ENCODE measurements at places on chromosomes 16 and 17.

DNA sequence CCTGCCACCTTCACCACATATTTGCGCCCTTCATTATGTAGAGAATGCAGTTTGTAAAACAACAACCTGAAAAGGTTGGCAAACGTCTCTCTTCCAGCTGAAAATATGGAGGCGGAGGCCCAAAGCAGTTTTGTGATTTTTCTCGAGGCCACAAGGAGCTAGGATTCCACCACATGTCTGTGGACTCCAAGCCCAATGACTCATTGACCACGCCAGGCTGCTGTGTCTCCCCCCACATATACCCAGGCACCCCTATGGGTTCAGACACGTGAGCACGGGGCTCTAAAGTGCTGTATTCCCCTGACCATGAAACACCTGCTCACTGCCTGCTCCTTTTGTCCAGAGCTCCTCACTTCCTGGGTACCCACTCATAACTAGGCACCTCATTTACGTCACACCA lies 121.4 kb upstream of the CDH5 start:
- no peak for DNase-seq

GRCh38 chr16:75293173-75293572 lies 41.7 kb upstream of the BCAR1 start:
- no peak for DNase-seq

DNA sequence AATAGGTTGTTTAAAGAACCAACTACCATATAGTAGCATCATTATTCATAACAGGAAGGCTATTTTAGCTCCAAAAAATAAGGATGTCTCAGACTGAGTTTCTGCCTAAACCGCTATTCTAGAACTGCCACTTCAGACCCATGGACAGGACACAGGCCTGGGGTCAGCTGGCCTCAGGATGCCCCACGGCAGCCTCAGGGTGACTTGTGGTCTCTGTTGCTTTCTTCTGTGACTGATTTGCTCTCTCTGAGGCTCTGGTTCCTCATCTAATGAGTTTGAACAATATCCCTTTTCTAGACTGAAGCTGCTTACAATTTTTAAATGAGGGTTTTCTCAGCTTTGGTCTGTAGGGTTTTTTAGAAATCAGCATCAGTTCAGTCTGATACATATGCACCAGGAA lies 31.8 kb upstream of the IRF8 start:
- DNase-seq: no peak

DNA sequence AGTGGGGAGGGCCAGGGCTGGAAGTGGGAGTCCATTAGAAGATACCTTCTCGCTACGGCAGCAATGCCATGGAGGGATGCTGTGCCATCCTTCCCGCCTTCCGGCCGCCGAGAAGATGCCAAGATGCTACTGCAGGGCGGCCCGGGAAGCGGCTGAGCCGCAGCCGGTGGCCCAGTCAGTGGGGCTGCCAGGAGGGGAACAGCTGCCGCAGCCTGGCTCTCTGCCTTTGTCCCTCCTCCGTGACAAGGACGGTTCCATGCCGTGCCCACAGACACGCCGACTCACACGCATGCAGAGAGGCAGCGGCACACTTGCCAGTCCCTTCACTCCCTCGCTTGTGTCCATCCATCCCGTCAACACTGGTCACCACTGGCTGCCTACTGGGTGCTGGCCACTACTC lies 20.2 kb upstream of the NCBP3 start:
- DNase-seq: no peak

DNA sequence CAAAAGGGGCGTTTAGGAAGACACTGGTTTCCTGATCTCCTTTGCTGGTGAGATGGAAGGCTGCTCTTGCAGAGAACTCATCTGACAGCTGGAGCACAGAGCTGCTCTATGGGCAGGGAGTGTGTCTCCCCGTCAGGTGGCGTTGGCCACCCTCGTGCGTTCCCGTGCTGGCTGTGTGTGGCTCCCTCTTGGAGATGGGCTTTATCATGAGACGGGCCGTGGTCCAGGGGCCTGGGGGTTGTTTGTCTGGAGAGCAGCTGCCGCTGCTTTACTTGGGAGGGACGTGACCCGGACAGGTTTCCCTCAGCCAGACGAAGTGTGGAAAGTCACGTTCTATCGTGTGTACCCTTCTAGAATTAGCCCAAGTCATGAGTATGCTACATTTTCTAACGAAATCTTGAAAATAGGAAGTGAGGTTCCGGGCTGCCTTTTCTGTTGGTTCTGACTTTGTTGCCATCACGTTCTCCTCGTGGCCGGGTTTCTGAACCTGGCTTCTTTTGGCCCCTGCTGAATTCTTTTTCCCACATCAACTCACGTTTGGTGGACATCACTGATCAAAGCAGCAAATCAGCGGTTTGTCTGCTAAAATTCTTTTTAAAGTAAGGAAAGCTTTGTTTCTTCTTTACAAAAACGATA lies 105.6 kb upstream of the CHMP6 start:
- no peak for DNase-seq

- DNase-seq: no peak
These were observed 28.4 kb upstream of the NPTX1 start for GRCh38 chr17:80504686-80505413.

DNA sequence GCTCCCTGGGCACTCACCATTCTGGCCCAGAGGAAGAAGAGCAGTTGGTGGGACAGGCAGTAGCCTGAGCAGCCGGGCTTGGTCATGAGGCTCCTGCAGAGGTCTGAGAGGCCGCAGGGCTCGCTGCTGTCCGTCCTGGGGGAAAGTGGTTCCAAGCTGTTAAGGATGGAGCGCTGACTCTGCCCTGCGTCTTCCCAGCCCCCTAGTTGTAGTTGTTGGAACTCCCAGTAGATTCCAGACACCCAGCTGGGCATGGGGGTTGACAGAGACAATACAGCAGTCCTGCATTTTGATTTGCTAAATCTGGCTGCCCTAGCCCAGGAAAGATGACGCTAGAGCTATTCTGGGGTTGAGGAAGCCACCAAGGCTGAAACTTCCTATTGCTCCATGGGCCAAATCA lies 7.3 kb downstream of the C16orf89 start:
- no peak for DNase-seq

GRCh38 chr16:73151225-73151624 lies 103.3 kb upstream of the ZFHX3 start:
- no peak for DNase-seq

DNA sequence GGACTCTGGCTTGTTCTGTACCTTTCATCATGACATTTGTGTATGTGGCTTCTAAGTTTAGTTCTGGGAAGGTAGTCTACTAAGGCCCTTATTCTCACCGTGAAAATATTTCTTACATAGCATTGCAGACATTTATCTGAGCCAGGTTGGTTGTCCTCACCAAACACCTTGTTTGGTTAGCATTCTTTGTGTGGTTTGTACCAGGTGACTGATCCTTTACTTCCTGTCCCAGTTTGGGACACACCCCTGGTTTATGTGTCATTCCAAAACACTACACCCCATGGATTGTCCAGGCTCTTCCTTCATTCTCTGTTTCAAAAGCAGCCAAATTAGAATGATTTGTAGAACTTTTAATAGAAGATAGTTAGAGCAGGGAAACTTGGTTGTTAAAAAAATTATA lies 23.2 kb upstream of the DUSP14 start:
- DNase-seq: no peak

GRCh38 chr17:43006639-43007551 lies at the start of gene IFI35:
IFI35 (plus strand) TSS chr17:43006784; CDS start chr17:43006948, 164 bp downstream.
- peak; percentile 91 for DNase-seq

- DNase-seq: no peak
These were observed 17.1 kb downstream of the ERI2 start for GRCh38 chr16:20789130-20789529.

DNA sequence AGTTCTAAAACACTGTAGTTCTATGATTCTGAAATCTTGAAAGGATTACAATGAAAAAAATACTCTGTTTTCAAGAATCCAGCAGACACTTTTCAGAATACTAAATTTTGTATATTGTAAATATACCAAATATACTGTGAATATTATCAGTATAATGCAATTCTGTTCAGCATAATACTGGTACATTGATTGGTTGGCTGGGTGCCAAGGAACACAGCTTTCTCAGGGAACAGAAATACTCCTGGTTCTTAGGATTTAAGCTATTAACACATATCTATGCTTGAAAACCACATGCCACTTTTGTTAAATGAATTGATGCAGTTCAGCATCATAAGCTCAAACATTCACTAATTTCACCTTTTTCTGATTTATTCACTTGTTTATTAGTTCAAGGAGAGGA lies 2.5 kb upstream of the GINS3 start:
- no peak for DNase-seq

DNA sequence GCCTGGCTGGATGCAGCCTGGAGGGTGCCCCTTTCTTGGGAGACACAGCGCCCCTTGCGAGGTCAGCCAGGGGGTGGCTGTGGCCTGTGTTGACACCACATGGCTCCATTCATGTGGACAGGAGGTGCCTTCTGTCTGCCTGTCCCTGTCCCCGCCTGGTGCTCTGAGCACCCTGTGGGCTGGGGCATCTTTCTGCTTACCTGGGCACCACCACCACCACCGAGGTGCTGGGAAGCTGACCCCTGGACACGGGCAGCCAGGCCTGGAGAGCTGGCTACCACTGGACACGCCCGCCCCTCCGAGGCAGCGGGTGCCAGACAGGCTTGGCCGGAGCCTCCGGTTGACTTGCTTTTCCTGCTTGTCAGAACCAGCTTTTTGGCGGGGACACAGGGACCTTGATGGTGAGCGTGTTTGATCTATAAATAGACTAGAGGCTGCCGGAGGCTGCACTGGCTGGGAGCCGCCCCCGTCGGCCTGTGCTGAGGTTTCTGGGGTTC lies 121.3 kb upstream of the GSE1 start:
- peak; percentile 7 for DNase-seq

DNA sequence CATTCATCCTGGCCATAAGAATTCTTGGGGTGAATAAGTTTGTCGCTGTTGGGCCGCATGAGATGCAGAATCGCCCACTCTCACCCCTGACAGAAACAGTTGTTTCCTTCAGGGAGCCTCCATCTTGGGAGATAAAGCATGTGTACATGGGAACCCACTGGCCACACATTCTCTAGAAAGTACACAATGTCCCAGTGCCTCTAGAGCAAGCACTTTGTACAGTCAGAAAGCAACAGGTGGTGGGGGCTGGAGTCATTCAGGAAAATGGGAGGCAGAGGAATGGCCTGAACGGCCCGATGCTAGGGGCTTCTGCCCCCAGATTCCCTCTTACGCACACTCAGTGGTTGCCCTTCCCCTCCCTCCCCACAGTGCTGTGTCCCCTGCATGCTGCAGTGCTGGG lies 16.1 kb downstream of the ACE start:
- no peak for DNase-seq

DNA sequence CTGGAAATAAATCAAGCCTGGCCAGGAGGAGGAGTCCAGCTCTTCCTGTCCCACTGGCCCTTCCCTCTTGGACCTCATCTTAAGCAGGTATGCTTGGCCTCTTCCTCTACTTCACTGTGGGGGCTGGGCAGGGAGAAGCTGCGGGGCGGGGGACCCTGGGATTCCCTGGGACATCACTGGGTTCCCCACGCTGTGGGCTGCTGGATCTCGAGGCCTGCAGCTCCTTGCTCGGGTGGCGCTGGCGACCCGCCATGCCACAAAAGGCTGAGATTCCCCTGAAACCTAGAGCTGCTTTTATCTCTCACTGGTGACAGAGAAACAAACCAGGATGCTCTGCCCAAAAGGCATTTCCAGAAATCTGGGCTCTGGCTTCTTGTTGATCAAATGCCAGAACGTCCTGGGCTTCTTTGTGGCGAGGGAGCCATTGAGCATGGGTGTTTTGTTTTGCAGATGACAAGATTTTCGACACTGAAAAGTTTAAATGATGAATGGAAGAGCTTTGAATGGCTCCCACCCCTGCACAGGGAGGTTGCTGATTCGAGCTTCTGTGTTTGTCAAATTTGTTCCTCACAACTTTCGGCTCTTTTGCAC lies 8.6 kb upstream of the PGS1 start:
- DNase-seq: no peak

- DNase-seq: no peak
These were observed 5.3 kb upstream of the MKS1 start for GRCh38 chr17:58224315-58224714.

DNA sequence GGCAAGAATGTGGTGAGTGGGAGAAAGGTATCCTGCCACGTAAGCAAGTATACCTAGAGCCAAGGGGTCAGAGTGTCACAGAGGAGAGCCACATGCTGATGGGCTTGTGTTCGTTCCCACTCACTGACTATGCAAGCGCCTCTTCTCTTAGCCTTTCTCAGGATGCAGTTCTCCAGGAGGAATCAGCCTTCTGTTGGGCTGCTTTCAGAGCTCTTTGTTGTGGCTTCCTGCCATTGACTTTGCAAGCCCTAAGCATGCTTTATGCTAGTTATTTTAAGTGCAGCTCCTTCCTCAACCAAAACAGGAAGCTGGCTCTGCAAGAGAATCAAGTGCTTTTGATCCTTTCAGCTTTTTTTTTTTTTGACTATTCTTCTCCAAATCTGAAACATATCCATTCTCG lies 66.6 kb downstream of the SIAH1 start:
- DNase-seq: peak; percentile 6

DNA sequence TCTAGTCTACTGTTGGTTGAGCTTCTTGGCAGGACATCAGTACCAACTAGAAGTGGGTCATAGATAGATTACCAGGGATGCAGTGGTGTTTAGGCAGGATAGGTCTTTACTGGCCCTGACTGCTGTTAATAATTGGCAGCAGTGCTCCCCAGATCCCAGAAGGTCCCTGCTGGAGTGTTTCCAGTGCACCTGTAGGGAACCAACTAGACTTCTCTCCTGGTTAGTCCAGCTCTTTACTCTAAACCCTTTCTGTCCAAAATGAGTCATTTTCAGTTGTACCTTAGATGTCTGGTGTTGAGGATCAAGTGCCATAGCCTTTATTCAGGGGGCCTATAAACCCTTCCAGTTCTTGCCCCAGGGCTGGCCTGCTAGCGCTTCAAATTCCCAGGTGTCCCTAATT lies 8.7 kb downstream of the POLR2C start:
- no peak for DNase-seq

- DNase-seq: no peak
These were observed 139.6 kb downstream of the CDK5R1 start for GRCh38 chr17:32626379-32626791.

DNA sequence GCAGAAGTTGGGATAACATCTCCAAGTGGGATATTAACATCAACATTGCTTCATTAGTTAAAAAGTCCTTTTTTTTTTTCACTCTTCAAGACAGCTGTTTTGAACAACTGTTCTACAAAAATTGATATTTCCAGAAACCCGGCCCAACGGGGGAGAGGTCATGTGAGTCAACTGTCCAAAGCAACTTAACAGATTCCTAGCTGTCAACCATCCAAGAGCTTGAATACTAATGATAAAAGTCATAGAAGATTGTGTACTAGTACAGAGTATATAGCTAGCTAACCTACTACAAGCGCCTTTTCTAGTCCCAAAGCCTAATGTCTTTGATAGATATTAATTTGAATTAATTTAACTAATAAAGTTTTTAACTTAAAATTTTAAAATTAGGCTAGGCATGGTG lies 172.0 kb downstream of the CYB561 start:
- no peak for DNase-seq

GRCh38 chr16:89973654-89974335 lies 25.2 kb downstream of the DEF8 start:
- no peak for DNase-seq

DNA sequence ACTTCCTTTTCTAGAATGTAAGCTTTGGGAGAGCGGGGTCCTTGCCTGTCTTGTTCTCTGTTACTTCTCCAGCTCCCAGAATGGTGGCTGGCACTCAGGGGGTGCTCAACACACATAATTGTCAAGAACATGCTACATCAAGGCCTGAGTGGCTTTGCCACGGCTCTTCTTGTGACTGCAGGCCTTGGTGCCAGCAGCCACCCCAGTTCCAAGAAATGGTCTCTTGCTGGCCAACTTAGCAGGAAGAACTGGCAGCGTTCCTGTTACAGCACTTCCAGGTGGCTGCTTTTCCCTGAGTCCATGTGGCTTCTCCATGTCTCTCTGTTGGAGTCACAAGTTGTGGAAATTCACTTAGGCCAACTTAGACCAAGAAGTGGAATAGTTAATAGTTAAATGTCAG lies 36.1 kb downstream of the PRKCB start:
- DNase-seq: no peak
